ENCODE measurements at places on chromosomes 5 and 9.

DNA sequence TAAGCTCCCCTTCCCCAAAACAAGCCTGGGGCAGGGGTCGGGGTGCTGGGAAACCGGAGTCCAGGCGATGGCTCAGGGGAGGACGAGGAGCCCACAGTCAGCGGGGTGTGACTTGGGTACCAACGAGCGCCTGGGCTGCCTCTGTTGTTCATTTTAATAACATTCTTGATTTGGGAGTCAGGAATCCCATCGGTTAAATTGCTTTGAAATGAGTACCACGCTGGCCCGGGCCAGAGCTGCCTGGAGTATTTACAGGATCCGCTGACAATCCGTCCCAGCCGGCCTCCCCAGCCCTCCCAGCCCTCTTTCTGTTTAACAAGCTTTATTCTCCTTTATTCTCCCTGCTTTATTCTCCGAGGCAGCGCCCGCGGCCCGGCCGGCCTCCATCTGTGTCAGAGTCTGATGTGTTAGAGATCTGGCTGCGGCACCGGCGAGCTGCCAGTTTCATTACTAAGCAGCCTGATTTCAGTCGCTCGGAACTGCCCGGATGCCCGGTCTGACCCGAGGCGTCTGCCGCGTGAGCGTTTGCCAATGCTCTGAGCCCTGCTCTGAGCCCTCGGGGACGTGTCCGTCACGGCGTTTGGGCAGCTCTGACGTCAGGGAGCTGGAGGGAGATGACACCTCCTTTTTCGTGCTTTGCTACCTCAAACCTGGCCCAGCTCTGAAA lies 16.5 kb upstream of the QRFP start:
- no peak for DNase-seq

GRCh38 chr5:125059255-125060002 lies 313.0 kb upstream of the ZNF608 start:
- no peak for DNase-seq

- DNase-seq, result no peak
Observed at GRCh38 chr5:124132843-124133242, 613.6 kb downstream of the ZNF608 start.

- no peak for DNase-seq
Observed at GRCh38 chr5:86463339-86463738, 154.4 kb upstream of the COX7C start.

DNA sequence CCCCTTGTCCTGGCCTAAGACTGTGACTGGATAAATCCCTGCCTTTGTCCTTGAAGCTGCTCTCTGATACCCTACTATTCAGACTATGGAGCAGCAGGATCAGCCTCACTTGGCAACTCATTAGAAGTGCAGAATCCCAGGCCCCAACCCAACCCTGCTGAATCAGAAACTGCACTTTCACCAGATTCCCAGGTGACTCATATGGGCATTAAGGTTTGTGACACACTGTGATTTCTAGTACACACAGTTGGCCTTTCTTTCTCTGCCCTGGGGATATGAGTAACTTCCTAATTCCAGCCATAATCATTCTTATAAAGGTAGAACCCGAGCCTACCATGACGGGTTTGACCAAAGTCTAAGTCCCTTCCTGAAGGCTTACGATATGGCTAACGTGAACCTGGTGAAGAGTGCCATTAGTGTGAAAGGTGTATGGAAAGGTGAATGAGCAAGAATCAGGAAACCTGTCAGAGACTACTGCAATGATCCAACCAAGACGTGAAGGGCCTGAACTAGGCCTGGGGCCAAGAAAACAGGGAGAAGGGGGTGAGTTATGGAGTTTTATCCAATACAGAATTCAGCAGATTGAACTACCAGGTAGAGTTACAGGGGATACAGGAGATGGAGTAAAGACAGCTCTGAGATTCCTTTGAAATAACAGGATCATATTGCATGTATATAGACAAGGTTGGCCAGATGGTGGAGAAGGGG lies 533.0 kb downstream of the BNC2 start:
- no peak for DNase-seq

- no peak for DNase-seq
Observed at GRCh38 chr5:129113867-129114266, 19.3 kb downstream of the ISOC1 start.

DNA sequence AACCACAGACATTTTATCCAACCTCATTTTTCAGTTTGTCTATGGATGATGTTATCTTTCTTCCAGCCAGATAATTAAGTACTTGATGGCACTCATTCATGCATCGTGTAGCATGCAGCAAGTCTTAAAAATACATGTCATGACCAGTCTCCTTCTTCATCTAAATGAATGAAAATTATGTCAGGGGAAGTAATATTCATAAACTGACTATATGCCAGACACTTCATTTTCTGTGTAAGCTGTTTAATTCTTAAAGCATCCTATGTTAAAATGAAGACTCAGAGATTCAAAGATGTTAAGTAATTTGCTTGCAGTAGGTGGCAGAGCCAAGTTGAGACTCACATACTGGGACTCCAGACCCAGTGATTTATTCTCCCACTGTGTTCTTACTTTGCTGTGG lies 181.7 kb upstream of the CD180 start:
- DNase-seq, result no peak

DNA sequence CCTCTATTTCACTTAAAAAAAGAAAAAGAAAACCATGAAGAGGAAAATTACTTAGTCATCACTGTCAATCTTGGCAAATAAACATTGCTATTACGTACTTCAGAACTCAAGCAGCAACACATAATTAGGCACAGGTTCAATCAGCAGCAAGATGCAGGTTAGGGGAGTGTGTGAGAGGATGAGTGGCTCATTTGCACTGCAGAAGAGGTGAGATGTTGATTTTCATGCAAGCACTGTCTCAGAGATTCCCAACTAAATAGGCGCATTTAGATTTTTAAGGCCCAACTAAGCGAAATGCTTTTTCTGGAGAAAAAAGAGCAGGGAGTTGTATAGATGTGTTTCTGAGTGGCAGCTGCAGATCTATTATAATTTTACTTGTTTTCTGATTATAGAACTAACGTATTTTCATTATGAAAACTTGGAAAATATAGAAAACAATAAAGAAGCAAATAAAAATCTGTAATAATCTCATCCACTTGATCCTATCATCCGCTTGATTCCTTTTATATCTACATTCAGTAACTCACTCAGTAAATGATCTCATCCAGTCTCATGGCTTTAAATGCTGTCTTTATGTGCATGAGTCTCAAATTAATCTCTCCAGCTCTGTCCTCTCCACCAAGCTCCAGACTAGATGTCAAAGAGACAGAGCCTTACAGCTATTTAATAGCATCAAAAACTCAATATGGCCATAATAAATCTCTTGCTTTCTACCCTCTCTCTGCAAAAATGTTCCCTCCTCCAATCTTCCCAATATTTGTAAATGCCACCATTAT lies 162.5 kb downstream of the ZNF462 start:
- DNase-seq, result no peak

GRCh38 chr9:69104830-69105527 lies 69.1 kb upstream of the TJP2 start:
- no peak for DNase-seq

DNA sequence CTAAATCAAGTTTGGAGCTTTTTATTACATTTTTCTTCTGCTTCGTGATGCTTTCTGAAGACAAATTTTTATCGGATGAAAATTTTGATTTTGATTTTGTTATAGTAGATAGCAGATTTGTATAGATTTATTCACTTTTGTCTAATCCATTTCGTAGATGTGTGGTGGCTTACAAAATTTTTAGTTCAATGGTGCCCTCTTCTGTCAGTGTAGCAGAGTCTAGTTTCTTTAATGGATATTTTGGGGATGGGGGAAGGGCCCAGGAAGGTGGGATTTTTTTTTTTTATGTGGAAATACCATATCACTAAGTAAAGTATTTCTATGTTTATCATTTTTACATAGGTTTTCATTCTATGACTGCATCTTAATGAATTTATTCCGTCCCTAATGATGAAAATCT lies 259.9 kb upstream of the TARS1 start:
- DNase-seq, result no peak

- no peak for DNase-seq
Observed at GRCh38 chr9:69871118-69871834, 50.7 kb downstream of the CFAP95 start.

DNA sequence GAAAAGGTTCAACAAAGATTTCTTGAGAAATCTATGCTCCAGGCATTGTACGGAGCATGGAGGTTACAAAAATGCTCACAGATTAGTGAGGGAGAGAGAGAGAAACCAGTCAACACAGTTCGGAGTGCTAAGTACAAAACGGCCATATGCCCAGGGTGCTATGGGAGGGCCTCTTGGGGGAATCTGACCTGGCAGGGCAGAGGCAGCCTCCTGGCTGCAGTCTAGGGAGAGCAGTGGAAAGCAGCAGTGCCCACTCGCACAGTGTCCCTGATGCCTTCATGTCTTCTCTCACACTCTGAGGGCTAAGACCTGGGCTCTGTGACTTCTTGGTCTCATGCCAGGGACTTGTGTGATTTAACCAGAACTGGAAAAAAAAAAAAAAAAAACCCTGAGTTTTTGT lies 29.8 kb upstream of the SMC5 start:
- no peak for DNase-seq
